ENCODE measurements at places on chromosomes 5 and 9. TPM values are rescaled to one million over a fixed set of nuclear protein-coding genes. Genes with fewer than 3 reads are reported as not detected.

Gene PCDHB5
- total RNA-seq, result 0.10 TPM

Gene ABO
- total RNA-seq, result not detected

Gene AFAP1L1
- 16.6 TPM for total RNA-seq

Gene ARID3C
- 0.07 TPM for total RNA-seq

Gene OSMR
- total RNA-seq, result 31.5 TPM

Gene FGF18
- total RNA-seq, result not detected

GRCh38 chr5:96408210-96408777 lies 24.8 kb downstream of the PCSK1 start:
- peak; percentile 94 for DNase-seq

DNA sequence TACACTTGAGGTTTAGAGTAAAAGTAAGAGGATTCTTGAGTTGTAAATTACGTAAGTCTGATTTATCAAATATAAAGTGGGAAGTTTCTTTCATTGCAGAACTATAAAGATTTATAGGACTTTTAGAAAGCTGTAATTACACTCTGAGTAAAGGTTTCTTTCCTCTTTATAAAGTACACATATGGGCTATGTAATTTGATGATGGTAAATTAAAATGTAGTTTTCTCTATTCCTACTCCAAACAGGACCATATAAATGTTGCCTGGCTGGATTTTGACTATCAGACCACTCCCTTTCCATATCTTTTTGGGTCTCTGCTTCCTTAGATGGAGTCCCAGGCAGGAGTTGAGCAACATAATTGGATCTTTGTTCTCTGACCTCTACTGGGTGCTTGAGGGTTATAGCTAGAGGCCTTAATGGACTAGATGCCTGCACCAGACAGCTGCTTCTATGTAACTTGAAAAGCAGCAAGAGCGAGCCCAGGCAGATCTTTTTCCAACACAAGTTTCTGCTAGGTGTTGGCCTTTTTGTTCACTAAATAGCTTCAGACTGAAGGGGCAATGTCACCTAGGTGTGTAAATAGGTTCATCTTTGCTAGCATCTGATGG lies 11.4 kb upstream of the TEX48 start:
- DNase-seq, result peak; percentile 72

DNA sequence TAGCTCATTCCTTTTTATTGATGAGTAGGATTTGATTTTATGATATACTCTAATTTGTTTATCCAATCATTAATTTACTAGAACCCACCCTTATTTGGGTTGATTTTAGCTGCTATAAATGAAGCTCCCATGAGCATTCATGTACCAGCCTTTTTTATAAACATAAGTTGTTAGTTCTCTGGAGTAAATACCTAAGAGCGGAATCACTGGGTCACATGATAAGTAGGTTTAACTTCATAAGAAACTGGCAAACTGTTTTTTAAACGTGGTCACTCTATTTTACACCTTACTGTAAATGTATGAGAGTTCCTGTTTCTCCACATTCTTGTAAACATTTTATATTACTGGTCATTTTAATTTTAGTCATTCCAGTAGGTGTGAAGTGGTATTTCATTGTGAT lies 364.6 kb downstream of the NPR3 start:
- DNase-seq, result peak; percentile 6

DNA sequence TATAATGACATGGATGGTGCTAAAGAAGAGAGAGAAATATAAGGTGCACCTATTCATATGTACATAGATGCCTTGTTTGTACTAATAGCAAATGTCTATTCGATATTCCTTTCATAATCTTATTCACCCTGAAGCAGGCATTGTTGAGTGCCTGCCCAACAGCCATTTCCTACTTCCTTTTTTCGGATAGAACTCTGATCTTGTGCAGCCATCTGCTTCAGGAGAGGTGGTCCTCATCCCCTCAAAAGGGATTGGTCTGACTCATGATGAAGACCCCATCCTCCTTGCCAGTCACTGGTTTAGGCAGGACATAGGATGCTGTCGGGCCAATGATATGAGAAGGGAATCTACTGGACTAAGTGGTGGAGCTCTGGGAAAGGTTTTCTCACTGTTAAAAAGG lies 8.4 kb upstream of the RANBP3L start:
- no peak for DNase-seq

DNA sequence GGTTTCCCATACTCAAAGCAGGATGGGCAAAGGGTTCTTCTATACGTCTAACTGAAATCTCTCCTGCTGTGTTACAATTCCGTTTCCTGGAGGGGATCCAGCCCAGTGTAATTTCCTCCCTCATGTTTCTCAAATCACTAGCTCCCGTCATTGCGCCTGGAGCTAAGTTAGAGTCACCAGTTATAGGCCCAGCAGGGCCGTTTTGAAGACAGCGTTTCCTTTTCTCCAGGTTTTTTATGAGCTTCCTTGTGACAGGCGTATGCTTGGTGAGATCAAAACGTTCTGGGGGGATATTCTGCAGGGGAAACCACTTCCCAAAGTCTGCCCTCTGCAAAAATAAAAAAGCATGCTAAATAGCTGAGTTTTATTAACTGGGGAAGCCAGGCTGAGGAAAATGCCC lies 53.0 kb upstream of the WWC1 start:
- DNase-seq, result no peak

DNA sequence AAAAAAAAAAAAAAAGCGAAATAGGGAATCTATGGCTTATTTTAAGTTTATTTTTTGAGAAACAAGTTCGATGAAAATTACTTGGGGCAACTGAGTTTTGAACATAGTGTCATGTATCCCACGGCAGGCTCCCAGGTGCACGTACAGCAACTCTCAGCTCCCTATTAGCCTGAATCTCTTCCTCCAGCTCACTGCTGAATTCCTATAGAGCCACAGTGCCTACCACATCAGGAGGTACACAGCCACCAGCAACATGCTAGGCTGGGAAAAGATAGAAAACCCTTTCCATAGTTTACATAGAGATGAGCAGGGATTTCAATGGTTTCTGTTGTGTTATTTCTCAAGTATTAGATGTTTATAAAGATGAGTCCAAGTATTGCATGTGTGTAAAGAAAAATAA lies 115.9 kb upstream of the RGMB start:
- no peak for DNase-seq

GRCh38 chr5:173301695-173302545 lies 26.3 kb downstream of the STC2 start:
- no peak for DNase-seq

- DNase-seq, result peak; percentile 95
Observed at GRCh38 chr5:142529626-142530278, 156.1 kb downstream of the FGF1 start.

DNA sequence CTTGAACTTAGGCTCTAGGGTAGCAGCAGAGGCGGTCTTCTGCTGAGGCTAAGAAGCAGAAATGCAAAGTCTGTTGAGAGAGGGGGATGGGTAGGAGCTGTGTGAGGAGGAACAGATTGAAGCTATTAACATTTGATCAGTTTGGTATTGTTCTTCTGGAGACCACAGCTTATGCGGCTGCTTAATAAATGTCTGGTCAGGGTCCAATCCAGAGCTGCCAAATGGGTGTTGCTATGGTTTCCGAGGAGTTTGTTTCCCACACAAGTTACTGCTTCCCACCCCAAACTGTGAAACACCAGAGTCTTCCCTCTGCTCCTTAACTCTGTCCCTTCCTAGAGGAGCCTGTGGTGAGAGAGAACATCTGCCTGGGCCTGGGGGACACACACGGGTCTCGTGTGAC lies 142.2 kb upstream of the KLF4 start:
- no peak for DNase-seq

DNA sequence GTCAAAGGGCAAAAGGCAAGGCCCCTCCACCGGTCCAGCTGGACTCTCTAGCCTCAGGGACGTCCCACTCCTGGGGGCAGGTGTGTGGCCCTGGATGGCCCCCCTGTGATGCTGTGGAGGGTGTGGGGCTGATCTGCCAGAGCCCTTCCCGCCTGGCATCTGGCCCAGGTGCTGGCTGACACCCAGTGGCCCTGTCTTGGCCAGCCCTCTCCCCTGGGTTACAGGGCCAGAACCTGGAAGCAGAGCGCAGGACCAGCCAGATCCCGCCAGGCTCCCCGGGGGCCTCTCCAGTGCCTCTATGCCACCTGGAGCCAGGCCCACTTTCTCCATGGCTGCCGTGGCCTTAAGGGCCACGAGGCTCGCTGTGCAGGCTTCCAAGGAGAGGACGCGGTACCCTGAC lies 22.9 kb upstream of the SPATA31E1 start:
- DNase-seq, result no peak

GRCh38 chr5:178869577-178869976 lies 9.8 kb downstream of the ZNF354B start:
- no peak for DNase-seq

- DNase-seq, result no peak
Observed at GRCh38 chr5:6755941-6756340, 42.7 kb downstream of the TENT4A start.

- peak; percentile 6 for DNase-seq
Observed at GRCh38 chr5:6360323-6361072, 17.8 kb downstream of the MED10 start.

DNA sequence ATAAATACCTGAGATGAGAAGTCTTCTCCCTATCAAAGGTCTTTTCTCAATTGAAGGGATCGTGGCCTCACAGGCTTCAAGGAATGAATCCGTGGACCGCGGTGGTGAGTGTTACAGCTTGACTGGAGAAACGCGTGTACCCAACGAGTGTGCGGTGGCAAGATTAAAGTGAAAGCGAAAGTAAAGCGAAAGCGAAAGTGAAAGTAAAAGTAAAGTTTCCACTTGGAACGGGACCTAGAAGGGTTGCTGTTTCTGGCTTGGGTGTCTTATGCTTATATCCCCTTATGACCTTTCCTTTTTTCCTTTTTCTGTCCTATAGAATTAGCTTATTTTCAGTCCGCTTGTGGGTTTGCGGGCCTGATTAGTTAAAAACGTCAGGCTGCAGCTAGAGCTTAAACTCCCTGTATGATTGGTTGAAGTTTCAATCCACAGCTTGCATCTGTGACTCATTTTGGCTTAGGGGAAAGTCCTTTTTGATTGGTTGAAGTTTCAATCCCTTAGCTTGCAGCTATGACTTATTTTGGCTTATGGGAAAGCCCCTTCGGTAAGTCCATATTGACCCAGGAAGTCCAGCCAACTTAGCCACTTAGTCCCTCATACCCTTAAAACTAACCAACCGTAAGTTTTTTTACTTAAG lies 924.3 kb upstream of the CDH10 start:
- no peak for DNase-seq

GRCh38 chr5:31124651-31125305 lies 68.7 kb upstream of the CDH6 start:
- no peak for DNase-seq

- no peak for DNase-seq
Observed at GRCh38 chr5:158140120-158140731, 281.3 kb upstream of the CLINT1 start.

- DNase-seq, result peak; percentile 66
Observed at GRCh38 chr9:107000218-107000617, 137.3 kb downstream of the ZNF462 start.

- no peak for DNase-seq
Observed at GRCh38 chr9:132585954-132586829, 3.8 kb downstream of the BARHL1 start.

All from foreskin keratinocyte (primary cell).